CMK (cell line): ENCODE measurements at places on chromosomes 3 and 15.

DNA sequence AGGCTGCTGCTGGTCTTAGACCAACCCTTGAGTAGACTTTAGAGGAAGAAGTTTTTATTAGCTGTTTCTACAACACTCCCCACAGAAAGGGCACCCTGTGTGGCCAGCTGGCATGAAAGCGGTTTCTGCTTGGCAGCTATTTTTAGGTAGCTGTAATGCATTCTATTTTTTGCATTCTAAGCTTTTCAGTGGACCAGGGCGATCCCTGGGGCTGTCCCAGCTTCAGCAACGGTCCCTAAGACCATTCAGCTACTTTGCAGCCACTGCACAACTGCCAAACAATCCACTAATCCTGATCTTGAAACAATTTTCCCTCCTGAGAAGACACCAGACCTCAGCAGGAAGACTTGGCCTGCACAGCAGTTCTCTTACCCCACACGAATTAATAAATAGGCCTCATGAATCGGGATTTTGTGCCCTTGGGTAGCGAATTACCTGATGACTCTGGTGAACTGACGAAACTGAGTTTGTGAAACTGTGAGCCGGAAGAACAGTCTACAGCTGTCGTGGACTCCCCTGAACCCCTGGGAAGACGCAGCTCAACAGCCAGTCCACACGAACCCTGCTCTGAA is 14.6 kb upstream of the TFRC start:
- DNase-seq: no peak

DNA sequence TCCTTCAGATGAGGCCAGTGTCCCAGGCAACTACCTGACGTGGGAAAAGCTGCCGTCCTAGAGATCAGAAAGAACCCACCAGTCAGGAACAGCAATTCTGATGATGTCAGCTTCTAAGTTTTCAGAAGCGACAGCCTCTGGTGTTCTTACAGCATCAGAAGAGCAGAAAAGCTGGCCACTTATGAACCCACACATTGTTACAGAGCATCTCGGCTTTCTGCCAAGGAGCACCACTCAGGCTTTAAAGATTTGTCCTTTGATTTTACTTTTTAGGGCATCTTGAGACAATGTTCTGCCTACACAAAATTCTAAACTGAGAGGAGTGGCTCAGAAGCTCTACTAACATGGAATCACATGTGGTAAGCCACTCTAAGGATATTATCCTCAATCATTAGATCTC is 49.7 kb upstream of the BOC start:
- DNase-seq: no peak

- no peak for DNase-seq
These were observed 122.6 kb downstream of the ARNT2 start for GRCh38 chr15:80526556-80527340.

- no peak for DNase-seq
These were observed 222.8 kb downstream of the FOXP1 start for GRCh38 chr3:71360764-71361163.

DNA sequence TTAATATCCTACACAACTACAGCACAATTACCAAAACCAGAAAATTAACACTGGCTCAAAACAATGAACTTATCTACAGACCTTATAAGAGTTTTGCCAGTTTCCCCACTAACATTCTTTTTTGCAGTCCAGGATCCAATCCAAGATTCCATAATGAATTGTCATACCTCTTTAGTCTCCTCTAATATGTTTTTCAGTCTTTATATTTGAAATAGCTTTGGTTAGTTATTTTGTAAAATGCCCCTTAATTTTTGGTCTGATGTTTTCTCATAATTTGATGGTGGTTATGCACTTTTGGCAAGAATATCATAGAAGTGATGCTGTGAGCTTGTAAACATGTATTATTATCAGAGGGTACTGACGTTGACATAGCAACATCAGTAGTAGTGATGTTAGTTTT is 124.3 kb downstream of the ISL2 start:
- DNase-seq: no peak

GRCh38 chr3:127069814-127070440 is 87.0 kb downstream of the PLXNA1 start:
- DNase-seq: no peak
